ENCODE measurements at places on chromosomes 3 and 15.

DNA sequence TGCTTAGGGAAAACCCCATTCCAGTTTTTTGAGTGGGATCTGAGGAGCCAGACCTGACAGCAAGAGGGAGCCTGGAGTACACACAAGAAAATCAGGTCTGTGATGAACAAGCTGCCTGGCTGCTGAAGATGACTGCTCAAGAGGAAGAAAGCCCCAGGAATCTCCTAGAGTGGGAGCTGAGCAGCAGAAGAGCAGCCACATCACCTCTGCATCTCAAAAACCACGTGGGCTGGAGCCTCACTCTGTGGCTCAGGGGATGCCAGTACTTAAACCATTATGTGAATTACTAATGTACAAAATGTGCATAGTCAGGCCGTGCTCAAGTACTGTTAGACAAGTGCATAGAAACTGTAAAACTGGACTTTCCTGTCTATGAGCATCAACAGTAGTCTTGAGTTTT lies 52.4 kb downstream of the SLC9A9 start:
- no peak for DNase-seq

DNA sequence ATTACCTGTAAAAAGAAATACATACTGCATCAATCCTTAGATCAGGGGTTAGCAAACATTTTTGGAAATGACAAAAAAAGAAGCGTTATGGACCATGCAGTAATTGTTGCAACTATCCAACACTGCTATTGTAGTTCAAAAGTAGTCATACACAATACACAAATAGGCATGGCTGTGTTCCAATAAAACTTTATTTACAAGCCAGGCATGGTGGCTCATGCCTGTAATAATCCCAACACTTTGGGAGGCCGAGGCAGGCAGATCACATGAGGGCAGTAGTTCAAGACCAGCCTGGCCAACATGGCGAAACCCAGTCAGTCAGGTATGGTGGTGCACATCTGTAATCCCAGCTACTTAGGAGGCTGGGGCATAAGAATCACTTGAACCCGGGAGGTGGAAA lies 124.8 kb downstream of the DLG1 start:
- DNase-seq = no peak

GRCh38 chr3:169041677-169042171 lies 621.8 kb downstream of the MECOM start:
- no peak for DNase-seq

DNA sequence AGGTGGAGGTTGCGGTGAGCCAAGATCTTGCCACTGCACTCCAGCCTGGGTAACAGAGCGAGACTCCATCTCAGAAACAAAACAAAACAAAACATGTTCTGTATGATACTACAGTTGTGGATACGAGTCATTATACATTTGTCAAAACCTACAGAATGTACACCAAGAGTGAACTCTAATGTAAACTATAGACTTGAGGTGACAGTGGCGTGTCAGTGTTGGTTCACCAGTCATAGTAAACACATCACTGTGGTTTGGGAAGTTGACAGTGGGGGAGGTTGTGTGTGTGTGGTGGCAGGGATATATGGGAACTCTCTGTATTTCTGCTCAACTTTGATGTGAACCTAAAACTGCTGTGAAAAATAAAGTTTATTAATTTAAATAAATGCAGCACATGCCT lies 33.0 kb upstream of the GNB5 start:
- DNase-seq = no peak

DNA sequence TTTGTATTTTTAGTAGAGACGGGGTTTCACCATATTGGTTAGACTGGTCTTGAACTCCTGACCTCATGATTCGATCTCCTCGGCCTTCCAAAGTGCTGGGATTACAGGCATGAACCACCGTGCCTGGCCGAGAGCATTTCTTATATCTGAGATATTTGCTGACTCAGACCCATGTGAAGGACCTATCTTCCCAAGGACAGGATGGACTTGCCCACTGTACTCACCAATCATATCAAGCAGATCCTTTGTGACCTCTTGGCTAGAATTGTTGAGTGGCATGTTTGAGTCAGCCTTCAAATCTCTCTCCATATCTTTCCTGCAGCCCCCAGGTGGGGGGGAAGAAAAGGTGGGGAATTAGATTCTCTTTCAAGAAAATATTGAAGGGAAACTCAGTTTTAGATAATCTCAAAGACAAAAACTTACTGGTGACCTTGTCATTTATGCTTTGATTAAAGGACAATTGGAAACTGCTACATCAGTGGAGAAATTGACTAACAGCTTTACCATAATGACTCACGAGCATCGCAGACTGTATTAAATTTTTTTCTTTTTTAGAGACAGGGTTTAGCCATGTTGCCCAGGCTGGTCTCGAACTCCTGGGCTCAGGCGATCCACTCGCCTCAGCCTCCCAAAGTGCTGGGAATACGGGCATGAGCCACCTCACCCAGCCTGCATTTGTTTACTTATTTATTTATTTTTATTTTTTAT lies 3.1 kb downstream of the C3orf62 start:
- no peak for DNase-seq

DNA sequence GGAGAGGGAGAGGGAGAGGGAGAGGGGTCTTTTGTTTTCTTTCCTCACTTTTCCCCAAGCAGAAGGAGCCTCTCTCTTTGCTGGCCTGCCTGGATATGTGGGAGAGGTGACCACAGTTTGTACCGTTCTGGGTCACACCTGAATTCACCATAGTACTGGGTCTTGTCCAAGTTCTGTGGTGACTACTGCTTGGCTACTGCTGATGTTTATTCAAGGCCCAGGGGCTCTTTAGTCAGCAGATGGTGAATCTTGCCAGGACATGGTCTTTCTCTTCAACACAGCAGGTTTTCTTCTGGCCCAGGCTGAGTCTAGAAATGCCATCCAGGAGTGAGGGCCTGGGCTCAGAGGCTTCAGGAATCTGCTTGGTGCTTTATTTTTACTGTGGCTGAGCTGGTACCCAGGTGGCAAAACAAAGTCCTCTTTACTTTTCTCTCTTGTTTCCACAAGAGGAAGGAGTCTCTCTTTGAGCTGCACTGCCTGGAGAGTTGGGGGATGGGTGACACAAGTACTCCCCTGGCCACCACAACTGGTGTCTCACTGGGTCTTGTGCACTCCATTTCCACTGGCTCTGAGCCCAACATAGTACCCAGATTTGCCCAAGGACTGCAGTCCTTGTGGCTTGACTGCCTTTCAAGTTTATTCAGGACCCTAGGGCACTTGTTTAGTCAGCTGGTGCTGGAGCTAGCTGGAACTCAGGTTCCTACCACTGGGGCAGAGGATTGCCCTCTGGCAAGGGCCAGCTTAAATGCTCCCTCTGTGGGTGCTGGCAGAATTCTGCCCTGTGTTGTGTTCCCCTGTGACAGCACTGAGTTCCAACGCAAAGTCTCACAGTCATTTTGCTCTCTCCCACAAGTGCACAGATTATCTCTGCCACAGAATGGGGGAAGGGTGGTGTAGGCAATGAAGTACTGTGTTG lies 16.8 kb upstream of the CCNDBP1 start:
- no peak for DNase-seq

DNA sequence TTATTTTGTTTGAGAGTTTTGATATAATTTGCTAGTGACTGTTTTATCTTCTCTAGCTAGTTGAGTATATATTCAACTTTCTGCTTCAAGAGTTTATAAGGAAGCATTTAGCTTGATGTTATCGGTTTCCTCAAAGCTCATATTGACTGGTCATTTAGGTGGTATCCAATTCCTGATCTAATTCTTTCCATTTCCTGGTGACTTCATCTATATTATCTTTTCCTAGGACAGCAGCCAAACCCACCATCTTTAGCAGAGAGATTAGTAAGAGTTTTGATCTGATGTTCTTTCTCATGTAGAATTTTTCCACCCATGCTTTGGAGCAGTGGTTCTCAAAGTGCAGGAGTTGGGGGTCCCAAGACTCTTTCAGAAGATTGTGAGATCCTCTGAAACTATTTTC lies 148.6 kb upstream of the STT3B start:
- no peak for DNase-seq

Data from activated naive CD8-positive, alpha-beta T cell treated with anti-CD3 and anti-CD28 coated beads, Interleukin-2, amount 50 U/mL, for 24 hours (primary cell).